ENCODE measurements at places on chromosomes 6 and 20.
A peak's percentile ranks its signal among the peaks of the same experiment; 100 is the strongest.

- no peak for DNase-seq
Measured at GRCh38 chr6:166633732-166634535, 6.9 kb upstream of the RPS6KA2 start.

DNA sequence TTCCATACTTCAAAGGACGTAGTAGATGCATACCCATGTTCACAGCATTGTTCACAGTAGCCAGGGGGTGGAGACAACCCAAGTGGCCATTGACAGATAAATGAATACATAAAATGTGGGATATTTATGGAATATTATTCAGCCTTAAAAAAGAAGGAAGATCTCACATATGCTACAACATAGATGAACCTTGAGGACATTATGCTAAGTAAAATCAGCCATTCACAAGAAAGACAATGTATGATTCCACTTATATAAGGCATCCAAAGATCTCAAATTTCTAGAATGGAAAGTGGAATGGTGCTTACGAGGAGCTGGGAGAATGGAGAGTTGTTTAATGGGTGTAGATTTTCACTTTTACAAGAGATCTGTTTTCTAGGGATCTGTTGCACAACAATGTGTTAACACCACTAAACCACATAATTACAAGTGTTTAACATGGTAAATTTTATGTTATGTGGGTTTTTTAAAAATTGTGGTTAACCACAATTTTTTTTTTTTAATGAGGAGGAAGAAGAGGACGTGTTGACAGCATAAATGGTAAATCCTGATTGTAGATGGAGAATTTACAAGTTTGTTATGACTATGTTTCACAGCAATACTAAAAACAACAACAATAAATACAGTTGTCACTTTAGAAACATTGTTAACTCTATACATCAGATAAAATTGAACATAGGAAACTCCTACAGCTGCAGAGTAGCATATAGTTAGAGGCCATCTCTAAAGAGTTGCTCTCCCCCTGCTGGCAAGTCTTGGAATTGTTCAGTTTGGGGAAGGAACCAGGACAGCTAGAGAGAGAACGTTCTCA lies 41.6 kb downstream of the CCN2 start:
- peak; percentile 85 for DNase-seq

DNA sequence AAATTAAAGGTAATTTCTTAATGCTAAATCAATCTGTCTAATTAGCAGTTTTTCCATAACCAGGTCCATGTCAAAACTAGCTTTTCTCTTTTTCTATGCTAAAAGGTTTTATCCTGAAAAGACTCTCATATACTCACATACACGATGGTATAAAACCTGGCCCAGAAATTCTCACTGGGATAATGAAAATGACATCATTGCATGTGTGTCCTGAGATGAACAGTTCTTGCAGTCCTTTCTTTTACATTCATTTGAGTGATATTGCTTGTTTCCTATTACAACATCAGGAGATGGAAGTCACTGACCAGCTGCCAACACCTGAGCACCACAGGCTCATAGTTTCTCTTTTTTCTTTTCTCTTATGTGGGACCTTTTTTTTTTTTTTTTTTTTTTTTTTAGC lies 7.9 kb upstream of the PRELID3B start:
- no peak for DNase-seq

DNA sequence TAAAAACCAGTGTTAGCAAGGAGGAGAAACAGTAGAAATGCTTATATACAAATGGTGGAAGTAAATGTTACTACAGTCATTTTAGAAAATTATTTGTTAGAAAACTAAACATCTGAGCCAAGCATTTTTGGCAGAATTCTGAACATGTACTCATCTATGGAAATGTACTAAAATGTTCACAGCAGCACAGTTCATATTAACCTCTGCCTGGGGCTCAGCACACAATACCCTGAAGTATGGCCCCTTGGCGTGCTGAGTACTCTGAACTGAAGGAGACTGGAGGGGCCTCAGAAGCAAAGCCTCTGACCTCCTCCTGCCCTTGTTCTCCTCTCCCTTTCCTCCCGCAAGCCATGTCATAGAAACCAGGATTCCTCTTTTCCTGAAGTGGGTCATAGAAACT lies 66.2 kb upstream of the RALGAPA2 start:
- no peak for DNase-seq

DNA sequence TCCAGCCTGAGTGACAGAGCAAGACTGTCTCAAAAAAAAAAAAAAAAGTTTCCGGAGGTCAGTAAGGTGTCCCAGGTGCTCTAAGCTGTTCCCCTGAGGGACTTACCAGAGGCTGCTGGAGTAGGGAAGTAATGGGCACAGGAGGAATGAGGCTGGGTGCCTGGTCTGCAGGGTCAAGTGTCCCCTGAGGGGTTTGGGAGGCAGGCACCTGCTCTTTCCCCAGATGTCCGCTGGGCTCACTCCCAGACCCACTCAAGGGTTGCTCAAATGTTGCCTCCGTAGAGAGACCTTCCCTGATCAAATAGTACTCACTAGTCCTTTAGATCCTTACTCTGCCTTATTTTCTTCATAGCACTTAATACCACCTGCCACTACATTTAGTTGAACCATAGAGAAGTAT lies 5.4 kb upstream of the MAPK13 start:
- no peak for DNase-seq

DNA sequence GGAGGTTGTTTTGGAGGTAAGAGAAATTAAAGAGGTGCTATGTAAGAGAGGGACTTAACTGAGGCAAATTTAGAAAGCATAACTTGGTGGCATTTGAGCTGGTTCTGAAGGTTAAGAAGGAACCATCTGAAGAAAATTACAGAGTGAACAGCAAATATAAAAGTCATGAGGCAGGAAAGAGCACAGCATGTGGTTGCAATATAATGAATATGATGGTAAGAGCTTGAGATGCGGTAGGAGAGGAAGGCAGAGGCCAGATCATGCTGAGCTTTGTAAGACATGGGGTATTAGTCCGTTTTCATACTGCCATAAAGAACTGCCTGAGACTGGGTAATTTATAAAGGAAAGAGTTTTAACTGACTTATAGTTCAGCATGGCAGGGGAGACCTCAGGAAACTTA lies 279.1 kb downstream of the UTRN start:
- no peak for DNase-seq

GRCh38 chr6:31585491-31585890 lies 586 bp upstream of the LST1 start:
- peak; percentile 58 for DNase-seq

DNA sequence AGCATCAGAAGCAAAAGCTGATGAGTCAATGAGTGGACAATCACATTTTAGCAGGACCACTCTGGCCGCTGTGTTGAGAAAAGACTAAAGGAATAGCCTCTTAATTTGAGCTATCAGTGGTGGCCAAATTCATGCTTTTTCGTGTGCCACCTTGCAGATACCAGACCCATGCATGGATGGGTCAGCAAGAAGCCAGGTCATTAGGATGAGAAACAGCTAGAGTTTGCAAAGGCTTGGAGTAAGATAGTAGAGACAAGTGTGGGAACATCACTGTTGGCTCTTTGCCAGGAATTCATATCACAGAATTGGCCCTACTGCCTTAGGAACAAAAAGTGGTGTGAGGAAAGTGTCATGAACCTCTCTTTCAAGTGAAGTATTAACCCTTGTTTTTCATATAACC lies 25.5 kb downstream of the MRAP2 start:
- no peak for DNase-seq

- DNase-seq: no peak
Measured at GRCh38 chr6:138473144-138473543, 26.1 kb downstream of the NHSL1 start.

DNA sequence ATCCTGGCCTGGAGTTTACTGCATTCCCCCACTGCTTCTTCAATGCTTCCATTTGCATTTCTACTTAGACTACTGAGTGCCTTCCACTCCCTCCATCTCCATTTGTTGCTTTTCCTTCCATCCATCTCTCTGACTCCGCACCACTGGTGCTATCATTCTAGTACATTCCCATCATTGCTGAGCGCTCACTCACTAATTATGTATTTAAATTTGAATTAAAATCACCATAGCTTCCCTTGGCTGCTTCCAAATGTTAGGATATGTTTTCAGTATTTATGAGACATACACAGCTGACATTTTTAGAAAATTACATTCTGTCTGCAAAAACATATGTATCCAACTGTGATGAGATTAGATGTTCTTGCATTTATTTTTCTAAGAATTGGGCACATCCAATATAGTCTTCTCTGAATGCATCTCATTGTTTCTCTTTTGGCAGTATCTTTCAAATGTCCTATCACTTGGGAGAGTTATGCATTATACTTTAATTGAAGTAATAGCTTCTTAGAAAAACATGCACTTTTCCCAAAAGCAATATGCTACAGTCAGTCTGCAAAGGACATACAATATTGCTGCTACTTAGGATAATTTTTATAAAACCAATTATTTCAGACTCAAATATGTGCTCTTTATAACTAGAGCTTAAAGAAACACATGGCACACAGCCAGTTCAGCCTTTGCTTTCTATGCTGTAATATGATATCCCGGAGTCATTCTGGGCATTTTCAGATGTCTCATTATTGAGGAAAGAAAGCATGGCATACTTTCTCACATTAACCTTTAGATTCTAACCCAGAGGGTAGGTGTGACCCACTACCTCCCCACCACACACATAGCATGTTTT lies 12.1 kb upstream of the COL21A1 start:
- no peak for DNase-seq

DNA sequence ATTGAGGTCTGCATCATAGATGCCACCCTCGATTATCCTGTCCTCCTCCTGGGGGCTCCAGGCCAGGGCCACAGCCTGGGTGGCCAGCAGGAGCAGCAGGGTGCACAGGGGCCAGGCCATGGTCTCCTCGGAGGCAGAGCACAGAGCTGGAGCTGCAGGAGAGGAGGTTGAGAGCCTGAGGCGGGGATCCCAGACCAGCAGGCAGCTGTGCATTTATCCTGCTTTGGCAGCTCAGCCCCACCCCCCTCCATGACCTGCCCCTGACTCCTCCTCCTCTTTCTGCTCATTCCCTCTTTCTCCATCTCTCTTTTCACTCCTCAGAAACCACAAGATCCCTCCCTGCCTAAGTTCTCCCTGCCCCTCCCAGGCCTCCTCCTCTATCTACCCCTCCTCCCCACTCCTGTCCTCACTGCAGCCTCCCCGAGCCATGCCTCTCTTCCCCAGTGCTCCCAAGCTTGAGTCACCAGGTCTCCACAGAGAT lies at the start of gene CST2:
Gene CST2 (minus strand): TSS at position 189 of the 481 bp plus-strand sequence. CDS start 69 bp downstream, at position 120.
- no peak for DNase-seq

GRCh38 chr6:42429042-42429585 lies 22.6 kb downstream of the TRERF1 start:
- DNase-seq: no peak

DNA sequence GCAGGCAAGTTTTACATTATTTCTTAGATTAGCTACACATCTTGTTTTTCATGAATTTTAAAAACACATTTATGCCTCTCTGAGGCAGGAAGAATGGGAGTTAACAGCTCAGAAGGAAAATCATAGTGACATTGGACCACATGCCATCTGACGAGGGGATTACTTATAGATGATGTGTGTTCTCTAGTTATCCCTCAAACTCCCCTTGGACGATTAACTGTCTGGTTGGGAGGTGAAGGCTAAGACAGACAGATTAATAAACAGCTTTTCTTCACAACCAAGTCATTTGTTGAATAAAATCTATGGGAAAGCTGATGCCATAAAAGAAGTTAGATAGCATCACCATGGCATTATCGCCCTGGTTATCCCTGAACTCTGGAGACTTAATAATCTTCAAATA lies 80.0 kb upstream of the PREP start:
- DNase-seq: no peak

DNA sequence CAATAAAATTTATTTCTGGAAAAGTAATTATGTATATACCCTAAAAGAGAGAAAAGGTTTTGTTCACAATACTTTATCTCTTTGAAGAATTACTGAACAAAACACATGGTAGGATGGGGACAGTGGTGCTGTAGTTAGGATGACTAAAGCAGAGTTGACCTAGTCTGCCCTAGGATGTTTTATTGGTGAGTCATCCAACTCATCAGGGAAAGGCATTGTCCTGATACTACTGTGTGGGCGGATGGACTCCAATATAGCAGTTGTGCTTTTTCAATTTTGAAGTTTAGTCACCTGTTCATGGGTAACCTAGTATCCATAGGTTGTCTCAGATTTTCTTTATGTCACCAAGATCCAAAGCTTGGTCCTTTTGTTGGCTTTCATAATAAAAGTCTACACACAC lies 53.3 kb upstream of the EYS start:
- DNase-seq: no peak

DNA sequence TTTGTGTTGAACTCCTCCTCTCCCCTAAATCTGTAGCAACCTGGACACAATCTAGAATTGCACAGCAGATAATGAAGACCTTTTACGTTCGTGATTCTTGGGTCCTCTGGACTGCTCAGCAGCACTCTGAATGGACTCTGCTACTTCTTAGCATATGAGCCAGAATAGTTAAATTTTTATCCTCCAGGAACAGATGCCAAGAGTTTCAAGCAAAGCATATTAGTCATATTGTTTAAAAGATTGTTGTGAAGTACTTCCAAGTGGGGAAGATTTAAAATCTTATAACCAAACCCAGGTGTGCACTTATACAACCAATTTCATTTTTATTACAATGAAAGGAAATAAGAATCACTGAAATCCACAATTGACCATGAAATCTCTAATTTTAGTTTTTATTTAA lies 118.9 kb upstream of the EXOC2 start:
- DNase-seq: no peak

- DNase-seq: peak; percentile 68
Measured at GRCh38 chr6:139161817-139162284, 27.0 kb downstream of the HECA start.

DNA sequence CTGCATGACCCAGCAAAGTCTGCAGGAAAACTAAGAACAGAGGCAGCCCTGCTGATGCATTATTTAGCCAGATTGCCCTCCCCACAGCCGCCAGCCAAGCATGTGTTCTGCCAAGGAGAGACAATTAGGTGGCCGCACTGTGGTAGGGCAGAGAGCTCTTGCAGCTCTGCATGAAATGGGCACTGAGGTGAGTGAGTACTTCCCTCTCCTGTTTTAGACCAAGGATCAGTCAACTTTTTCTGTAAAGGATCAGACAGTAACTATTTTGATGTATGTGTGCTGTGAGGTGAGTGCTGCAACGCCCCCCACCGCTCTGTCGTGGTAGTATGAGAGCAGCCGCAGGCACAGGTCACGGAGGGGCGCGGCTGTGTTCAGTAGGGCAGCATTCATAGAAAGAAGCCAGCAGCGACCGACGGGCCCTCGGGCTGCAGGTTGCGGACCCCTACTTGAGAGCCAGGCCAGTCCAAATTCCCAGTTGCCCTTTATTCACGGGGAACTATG lies 23.8 kb upstream of the FAM50B start:
- no peak for DNase-seq

- DNase-seq: no peak
Measured at GRCh38 chr20:20023395-20023794, 6.2 kb downstream of the NAA20 start.

- no peak for DNase-seq
Measured at GRCh38 chr6:10184371-10185227, 230.3 kb downstream of the TFAP2A start.

DNA sequence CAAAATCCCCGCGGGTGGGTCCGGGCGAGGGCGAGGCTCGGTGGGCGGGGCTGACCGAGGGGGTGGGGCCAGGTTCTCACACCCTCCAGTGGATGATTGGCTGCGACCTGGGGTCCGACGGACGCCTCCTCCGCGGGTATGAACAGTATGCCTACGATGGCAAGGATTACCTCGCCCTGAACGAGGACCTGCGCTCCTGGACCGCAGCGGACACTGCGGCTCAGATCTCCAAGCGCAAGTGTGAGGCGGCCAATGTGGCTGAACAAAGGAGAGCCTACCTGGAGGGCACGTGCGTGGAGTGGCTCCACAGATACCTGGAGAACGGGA lies 809 bp downstream of the HLA-G start:
- DNase-seq: peak; percentile 67
